ENCODE measurements at places on chromosomes 12 and 14.
A peak's percentile ranks its signal among the peaks of the same experiment; 100 is the strongest.

GRCh38 chr12:13631873-13632272, 349.5 kb downstream of the GRIN2B start:
- no peak for DNase-seq

GRCh38 chr12:4356041-4356327, 23.5 kb downstream of the FGF23 start:
- DNase-seq: peak; percentile 39

GRCh38 chr12:1885082-1885596, 33.3 kb downstream of the CACNA2D4 start:
- DNase-seq: no peak

GRCh38 chr12:89456565-89456964, 68.0 kb downstream of the GALNT4 start:
- DNase-seq: no peak

DNA sequence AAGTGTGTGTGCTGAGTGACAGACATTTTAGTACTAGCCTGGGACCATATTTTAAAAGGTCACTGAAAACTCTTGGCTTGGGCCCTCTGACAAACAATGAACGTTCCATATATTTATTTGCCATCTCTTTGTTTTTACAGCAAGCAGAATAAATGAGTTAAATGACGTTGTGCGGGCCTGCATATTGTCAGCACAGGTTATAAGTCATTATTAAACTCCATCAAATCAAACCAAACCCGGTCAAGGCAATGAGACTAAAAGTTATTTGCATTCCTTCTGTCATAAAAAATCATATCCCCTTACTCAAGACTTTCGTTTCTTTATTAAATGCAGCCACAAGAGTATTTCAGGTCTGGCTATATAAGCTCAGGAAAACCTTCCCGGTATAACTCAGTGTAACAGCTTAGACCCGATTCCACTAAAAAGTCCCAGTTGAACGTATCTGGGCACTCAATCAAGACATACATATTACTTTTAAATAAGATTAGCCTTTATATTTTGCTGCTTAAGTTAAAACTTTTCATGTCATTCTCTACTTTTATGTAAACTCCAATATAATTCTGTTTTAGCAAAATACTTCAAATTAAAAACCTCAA, 84.9 kb downstream of the DICER1 start:
- DNase-seq: no peak

- no peak for DNase-seq
These were observed 5.9 kb downstream of the DGLUCY start for GRCh38 chr14:91119556-91120311.

DNA sequence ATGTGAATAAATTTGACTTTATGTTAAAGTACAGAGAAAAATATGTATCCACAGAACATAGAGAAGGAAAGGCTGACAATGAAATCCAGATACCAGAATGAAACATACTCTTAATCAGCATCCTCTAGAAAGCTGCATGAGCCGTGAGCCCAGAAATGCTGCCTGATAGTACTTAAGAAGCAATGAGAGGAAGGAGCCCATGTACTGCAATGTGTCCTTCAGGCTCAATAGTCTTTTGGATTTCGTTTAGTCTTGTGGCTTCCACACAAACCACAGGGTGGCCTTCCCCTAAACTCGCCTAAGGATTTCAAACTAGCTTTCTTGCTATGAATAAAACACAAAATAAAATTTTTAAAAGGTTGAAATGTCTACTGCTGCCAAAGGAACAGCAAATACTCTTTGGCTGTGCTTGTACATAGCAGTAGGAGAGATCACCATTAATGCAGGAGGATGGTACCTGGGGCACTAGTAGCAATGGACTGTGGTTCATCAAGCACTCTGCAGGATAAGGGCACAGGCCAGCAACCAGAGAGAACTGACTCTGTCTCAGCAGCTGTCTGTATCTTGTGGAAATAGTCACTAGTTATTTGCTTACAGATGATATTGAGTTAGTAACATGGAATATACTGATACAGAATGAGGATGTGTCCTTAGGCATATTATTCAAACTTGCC, 988.3 kb upstream of the LRFN5 start:
- DNase-seq: no peak

DNA sequence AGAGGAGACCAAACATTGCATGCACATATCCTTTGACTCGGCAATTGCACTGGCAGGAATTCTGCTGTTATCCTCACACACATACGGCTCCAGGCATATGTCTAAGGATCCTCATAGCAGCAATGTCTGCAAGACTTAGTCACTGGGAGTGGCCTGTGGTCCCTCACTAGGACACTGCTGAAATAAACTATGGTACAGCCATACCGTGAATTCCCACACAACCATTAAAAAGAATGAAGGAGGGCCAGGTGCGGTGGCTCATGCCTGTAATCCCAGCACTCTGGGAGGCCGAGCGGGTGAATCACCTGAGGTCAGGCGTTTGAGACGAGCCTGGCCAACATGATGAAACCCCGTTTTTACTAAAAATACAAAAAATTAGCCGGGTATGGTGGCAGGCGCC, 105.1 kb downstream of the ZFP36L1 start:
- no peak for DNase-seq

- DNase-seq: no peak
These were observed 2.2 kb downstream of the TEDC1 start for GRCh38 chr14:105492971-105493871.

GRCh38 chr14:75066691-75067090, 2.8 kb upstream of the ZC2HC1C start:
- DNase-seq: no peak

DNA sequence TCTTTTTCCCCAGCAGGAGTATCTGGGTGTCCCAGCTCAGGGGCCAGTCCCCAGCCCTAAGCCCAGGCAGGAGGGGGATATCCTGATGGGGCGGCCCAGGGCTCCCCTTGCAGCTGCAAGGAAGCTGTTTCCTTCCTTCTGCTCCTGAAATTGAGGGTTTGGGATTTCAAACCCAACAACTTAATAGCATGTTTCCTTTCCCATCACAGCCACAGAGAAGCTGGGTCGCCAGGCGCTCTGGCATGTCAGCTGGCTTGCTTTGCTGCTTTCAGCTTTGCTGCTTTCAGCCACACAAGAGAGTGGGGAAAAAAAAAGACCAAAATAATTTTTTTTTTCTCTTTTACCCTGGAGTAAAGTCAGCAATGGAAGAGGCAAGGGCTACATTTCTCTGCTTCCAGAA, 30.0 kb downstream of the HVCN1 start:
- no peak for DNase-seq

DNA sequence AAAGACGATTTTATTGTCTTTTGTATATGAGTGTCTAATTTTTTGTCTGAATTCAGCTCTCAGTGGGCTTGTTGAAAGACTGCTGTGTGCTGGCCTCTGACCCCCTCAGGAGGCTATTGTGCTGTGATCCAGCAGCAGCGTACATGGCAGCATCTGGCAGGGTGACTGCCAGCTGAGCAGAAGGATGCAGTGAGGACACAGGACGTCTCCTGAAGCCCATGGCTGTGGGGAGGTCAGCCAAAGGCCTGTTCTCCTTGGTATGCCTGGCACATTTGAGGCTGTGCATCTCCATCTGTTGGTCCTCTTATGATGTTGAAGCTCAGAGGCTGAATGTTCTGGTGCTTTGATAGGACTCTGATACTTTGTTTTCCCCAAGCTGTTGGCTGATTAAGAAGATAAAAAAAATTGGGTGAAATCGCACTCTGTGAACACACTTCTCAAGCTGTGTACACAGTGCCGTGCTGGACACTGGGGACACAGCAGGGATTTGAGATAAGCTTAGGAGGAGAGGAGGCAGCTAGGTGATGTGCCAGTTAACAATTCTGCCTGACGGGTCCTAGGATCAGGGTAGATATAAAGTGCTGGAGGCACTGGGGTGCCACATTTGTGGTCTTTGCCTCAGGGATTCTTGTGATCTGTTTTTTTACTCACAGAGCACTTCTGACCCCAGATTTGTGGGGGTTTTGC, 37.5 kb downstream of the EID3 start:
- no peak for DNase-seq

DNA sequence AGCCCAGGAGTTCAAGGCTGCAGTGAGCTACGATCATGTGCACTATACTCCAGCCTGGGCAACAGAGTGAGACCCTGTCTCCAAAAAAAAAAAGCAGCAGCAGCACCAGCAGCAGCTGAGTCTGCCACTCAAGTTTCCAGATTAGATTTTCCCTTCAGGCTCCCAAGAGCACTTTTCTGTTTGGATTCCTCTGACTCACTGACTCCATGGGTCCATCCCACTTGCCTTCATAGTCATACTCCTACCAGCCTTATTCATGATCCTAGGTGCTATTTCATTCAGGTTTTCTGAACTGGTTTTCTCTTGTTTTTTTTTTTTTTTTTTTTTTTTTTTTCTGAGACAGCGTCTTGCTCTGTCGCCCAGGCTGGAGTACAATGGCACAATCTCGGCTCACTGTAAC, 6.8 kb upstream of the TWF1 start:
- no peak for DNase-seq

GRCh38 chr12:40175045-40175444, 49.8 kb upstream of the LRRK2 start:
- DNase-seq: no peak

GRCh38 chr12:51521554-51522276, 69.3 kb upstream of the SCN8A start:
- no peak for DNase-seq

GRCh38 chr12:5720381-5721005, 224.6 kb downstream of the ANO2 start:
- DNase-seq: no peak

DNA sequence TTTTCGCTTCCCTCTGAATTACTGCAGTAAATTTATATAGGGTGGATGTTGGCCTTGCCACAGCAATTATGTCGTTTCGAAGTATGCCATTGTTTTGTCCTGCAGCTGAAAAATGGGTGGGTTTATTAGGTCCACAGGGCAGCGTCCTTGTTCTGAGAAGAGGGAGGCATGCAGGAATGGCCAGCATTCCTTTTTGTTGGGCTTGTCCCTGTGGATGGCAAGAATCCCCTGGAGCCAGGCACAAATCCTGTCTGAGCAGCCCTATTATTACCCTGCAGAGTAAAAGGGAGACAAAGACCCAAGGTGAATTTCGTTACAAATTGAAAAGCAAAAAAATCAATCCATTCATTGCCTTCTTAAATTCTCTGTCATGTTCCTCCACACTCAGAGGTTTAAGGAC, 88.1 kb downstream of the CHST11 start:
- DNase-seq: no peak

GRCh38 chr12:107864235-107864634, 89.7 kb downstream of the ASCL4 start:
- DNase-seq: peak; percentile 68

- no peak for DNase-seq
These were observed 50.4 kb downstream of the PPP1R12A start for GRCh38 chr12:79884401-79885006.

- no peak for DNase-seq
These were observed 19.3 kb upstream of the BICD1 start for GRCh38 chr12:32087306-32087705.

GRCh38 chr12:3119756-3120601, 42.8 kb downstream of the TSPAN9 start:
- peak; percentile 10 for DNase-seq

- DNase-seq: no peak
These were observed 58.7 kb upstream of the G2E3 start for GRCh38 chr14:30500222-30500621.

DNA sequence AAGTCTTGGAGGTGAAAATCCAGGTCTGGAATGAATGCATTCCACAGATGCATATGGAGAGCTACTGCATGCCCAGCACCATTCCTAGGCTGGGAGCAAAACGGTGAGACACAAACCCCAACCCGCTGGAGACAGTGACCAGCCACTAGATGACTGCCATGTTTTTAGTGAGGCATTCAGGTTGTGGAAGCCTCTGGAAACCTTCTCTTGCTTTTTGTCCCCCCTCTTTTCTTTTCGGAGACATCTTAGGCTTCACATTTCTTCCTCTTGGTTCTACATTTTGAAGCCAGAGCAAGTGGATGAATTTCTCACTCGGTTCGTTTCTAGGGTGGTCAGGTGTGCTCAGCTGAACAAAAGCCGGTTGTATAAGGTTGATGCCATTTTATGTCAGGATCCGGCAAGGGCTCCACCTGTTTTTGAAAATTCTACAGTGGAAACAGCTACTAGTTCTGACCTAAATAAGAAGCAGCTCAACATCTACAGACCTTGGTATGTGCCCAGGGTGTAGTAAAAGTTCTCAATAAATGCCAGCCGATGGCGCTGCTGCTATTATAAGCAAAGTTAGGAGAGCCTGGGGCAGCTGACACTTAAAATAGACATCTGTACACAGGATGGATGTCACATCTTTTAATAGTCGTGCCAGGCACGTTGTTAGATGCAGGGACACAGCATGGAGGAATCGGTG, 1.8 kb upstream of the ZNF839 start:
- DNase-seq: no peak

DNA sequence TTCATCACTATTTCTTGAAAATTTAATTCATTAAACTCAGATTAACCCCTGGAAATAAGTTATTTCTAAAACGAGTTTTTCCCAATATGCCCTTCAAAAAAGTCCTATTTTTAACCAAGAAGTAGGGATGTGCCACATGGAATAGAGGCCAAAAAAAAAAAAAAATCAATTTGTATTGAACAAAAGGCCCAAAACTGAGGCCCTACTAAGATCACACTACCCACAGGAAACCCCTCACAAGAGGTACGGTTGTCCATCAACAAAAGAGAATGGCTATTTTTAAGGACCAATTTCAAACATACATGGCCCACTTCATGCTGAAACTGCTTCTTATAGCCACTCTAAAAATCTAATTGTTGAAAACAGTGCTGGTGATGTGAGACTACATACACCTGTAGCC, 7.5 kb upstream of the BAZ2A start:
- DNase-seq: no peak

GRCh38 chr14:33555710-33556350, 395.0 kb downstream of the EGLN3 start:
- no peak for DNase-seq

DNA sequence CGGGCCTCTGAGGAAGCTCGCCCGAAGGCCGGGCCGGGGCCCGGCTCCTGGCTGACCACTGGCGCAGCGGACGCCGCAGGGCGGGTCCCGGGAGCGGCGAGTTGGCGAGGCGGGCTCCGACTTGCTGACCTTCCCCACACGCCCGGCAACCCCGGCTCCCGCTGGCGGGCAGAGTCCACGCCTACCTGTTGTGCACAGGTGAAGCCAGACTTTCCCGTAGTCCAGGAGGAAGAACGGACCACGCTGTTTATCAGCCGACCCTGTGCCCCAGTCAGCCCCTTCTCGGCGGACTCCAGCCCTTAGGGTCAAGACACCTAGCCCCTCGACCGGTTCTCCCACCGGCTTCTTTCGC, 407 bp downstream of the HEATR5A start:
- DNase-seq: peak; percentile 75

DNA sequence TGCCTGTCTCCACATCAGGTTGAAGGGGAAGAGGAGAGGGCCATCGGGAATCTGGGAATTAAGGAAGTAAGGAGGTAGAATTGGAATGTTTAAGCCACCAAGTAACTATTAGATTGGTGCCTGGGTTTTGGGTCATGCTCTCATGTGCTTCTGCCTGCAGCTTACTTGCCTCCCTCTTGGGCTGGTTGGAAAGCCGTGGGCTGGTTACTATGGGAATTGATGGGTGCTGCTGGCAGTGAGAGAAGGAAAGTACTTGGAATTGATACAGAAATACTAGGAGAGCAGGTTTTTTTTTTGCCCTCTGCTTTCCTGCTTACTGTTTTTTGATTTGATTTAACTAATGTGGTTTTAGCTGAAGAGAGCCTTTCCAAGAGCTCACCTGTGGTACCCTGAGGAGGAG, 493.5 kb upstream of the RGS6 start:
- DNase-seq: no peak

GRCh38 chr14:99559286-99559990, 44.6 kb downstream of the CCDC85C start:
- no peak for DNase-seq

- DNase-seq: peak; percentile 66
These were observed 8.8 kb downstream of the ALDH2 start for GRCh38 chr12:111775205-111776193.

GRCh38 chr12:31645924-31646323, 13.6 kb upstream of the ETFBKMT start:
- no peak for DNase-seq

Measured in SK-N-SH (cell line).